ENCODE measurements at places on chromosomes 12 and 14. TPM values are rescaled to one million over a fixed set of nuclear protein-coding genes. Genes with fewer than 3 reads are reported as not detected.

GRCh38 chr12:62256408-62257096 lies 3.7 kb upstream of the USP15 start:
- no peak for DNase-seq

DNA sequence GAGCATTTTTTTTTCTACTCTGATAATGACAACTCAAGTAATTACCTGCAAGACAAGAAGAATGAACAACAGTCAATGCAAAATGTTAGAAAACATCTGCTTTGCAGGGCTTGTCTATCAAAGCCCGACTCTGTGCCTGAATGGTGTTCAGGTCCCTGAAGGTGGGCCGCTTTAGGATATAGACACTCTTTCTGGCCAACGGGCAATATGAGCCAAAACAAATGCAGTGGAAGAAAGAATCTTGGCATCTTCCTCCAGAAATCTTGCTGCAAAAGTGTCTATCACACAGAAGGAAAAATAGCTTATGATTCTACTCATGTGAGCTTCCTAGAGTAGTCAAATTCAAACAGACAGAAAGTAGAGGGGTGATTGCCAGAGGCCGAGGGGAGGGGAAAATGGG lies 32.7 kb downstream of the FOS start:
- DNase-seq, result no peak

GRCh38 chr14:66487164-66487563 lies 993 bp downstream of the CCDC196 start:
- no peak for DNase-seq

- DNase-seq, result no peak
These were observed 454.0 kb downstream of the FOXG1 start for GRCh38 chr14:29220566-29220965.

GRCh38 chr12:91506452-91506851 lies 323.8 kb upstream of the DCN start:
- DNase-seq, result no peak

GRCh38 chr14:88249266-88249665 lies 73.8 kb downstream of the KCNK10 start:
- DNase-seq, result no peak

Gene RDH12
- not detected for total RNA-seq

Gene KLRC2
- not detected for total RNA-seq

Gene CCDC197
- total RNA-seq, result not detected
